ENCODE measurements at places on chromosomes 1 and 21.

DNA sequence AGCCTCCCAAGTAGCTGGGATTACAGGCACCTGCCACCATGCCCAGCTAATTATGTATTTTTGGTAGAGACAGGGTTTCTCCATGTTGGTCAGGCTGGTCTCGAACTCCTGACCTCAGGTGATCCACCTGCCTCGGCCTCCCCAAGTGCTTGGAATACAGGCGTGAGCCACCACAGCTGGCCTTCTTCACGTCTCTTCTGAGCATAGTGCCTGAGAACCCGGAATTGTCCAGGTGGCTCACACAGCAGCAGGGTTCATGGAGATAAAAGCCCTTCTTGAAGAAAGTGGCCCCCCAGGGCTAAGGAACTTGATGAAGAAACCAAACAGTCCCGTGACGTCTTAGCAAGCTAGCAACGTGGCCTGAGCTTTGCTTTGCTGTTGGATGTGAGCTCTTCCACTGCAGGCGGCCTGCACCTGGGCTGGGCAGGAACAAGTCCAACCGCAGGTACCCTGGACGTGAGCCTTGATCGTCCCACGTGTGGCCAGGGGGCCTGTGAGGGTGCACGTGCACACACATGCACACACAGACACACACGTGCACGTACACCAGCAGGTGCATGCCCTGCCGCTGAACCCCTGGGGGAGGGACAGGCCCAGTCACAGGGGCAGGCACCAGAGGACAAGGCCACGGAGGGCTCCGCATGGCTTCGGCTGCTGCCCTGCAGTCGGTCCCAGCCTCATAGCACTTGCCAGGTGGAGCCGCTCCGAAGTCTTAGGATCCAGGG, 23.4 kb upstream of the TRAPPC10 start:
- no peak for DNase-seq

- peak; percentile 56 for DNase-seq
These were observed 973 bp downstream of the SDF4 start for GRCh38 chr1:1230656-1231399.

DNA sequence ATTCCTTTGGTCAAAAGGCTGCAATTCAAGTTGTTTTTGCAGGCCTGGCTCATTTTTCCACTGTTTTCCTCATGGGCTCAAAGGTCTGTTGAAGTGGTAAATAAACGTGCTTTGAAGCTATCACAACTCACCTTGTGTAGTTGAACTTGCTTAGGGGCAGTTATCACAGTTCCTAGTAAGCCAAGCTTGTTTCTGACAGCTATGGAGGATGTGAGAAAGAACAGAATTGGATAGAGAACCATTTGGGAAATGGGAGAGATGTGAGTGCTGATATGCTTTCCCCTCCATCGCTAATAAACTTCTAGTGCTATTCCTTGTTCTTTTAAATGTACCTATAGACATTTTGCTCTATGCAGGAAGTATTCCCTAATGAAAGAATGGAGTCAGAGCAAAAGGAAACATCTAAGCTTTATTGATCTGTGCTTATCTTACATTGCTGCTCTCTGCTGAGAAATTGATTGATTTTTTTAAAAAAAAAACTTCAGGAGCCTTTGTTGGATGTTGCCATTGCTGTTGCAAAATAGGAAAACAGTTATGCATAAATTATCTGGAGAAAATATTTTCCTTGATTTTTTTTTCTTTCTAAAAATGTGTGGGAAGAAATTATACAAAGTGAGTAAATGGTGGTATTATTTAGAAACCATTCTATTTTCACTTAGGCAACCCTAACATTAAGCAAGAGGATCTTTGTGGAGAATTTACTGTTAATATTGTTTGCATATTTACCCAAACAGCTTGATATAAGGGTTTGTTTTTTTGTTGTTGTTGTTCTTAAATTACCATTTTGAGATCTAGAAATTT, 118.2 kb downstream of the MAGI3 start:
- no peak for DNase-seq

GRCh38 chr1:50175719-50176639, 67.3 kb downstream of the ELAVL4 start:
- DNase-seq = no peak

- DNase-seq = no peak
These were observed 35.8 kb upstream of the ETV3 start for GRCh38 chr1:157173900-157174410.

GRCh38 chr1:225418059-225418458, 9.8 kb downstream of the LBR start:
- DNase-seq = no peak

All from A172 (cell line).